ENCODE measurements at places on chromosomes 2 and 18.

DNA sequence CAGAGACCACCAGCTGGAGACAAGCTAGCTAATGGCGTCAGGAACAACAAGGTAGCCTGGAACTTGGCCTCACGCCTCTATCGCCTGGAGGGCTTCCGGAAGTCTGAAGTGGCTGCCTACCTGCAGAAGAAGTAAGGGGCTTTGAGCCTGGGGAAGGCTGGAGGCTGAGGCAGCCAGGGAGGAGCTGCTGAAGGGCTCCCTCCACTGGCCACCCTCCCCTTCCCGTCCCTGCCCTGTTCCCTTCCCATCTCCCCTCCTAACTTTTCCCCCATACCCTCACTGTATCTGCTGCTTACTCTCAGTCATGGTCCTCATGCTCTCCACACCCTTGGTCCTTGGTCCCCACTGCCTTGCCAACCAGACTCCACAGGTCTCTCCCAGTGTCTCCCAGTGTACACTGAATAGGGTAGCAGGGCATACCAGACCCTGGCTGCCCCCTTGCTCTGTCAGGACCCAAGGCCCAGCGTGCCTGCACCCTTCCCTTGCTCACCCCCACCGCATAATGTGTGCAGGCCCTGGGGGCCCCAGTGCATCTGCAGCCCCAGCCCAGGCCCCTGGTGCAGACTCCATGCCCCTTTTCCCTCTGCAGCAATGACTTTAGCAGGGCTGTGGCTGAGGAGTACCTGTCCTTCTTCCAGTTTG is 18.8 kb downstream of the PSD4 start:
- DNase-seq: no peak

DNA sequence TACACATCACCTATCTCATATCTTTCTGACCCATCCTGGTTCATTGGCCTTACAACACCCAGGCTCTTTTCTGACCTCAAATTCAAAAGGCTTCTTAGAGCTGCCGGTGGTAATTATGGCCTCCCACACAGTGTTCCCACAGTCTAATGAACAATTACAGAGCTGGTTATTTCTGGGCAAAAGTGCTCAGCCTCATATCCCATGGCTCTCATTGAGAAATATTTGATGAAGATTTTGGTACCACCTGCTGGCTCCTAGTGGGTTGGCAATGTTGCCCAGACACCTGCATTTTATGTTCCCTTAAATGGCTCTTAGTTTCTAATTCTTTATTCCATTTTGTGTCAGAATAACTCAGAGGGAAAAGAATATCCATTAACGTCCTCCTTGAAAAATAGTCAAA is 20.1 kb upstream of the SCYGR2 start:
- DNase-seq: no peak

DNA sequence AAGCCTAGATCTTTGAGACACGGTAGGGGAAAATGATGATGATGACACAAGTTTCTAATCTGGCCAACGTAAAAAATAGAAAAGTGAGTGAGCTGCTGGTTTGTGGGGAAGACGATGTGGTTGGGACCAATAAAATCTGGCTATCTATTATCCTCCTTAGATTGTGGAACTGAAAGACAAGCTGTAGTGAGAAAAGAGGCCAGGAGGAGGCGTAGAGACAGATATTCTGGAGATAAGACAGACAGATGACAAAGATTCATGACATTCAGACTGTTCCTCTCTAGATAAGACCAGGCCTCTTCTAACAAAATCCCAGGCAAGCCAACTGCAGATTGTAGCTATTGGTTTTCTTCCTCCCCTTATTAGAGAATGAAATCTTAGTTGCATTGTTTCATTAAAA is 376.3 kb upstream of the UBE2E3 start:
- no peak for DNase-seq

GRCh38 chr2:231356466-231356844 is 39.1 kb upstream of the B3GNT7 start:
- DNase-seq: peak; percentile 45

DNA sequence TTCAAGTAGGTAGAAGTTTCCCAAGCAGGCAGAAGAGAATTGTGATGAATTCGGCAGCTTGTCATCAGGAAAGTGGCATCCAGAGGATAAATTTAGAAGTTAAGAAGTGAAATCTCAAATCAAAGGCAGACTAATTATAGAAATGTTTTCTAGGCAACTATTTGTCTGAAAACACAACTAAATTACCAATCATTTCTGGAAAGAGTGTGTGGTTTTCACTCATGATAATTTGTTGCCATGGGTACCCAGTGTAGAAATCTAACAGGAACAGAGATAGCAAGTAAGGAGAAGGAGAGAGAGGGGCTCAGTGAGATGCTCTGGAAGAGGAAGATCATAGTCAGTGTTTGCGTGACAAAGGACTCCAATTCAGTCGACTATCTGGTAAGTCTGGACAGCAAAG is 208.1 kb downstream of the NCKAP5 start:
- no peak for DNase-seq

- no peak for DNase-seq
Observed at GRCh38 chr2:106053116-106053515, 141.0 kb downstream of the UXS1 start.

GRCh38 chr2:84999553-84999955 is 28.6 kb downstream of the KCMF1 start:
- no peak for DNase-seq

DNA sequence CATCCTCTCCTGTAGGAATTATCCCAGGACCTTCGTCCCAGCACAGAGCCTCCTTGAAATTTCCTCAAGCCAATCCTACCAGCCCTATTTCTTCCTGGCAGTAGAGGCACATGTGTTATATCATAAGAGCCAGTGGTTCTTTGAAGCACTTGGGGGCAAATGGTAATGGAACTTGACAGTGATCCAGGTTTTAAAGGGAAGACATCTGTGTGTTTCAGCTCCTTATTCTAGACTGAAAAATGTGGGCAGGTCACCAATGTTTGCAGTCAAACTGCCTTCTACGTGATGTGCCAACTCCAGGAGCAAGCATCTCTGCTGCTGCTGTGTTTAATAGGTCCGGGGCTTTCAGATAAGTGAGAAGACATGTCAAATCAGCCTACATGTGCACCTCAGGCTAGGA is 157.1 kb downstream of the GALNT14 start:
- DNase-seq: no peak

DNA sequence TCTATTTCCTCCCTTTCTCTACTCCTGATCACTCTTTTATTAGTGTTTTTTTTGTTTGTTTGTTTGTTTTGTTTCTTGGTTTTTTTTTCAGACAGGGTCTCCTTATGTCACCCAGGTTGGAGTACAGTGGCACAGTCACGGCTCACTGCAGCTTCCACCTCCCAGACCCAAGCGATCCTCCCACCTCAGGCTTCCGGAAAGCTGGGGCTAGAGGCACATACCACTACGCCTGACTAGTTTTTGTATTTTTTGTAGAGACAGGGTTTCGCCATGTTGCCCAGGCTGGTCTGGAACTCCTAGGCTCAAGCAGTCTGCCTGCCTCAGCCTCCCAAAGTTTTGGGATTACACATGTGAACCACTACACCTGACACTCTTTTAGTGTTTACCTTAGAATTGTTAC is 122.3 kb downstream of the ATL2 start:
- no peak for DNase-seq

DNA sequence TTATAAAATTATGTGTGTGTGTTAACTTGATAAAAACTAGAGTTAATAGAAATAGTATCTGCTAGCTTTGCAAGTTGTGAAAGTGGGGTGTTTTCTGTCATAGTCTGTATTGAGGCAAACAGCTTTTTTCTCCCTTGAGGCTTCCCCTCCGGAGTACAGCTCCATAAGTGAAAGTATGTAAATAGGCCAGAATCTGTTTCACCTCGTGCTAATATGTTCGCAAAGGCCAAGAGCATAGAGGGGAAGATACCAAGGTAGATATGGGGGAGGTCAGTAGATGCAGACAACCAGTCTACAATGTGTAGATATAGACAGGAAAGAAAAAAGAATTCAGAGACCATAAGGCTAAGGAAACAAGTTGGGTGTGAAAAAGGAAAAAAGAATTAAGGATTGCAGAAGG is 72.9 kb downstream of the PTRHD1 start:
- no peak for DNase-seq

DNA sequence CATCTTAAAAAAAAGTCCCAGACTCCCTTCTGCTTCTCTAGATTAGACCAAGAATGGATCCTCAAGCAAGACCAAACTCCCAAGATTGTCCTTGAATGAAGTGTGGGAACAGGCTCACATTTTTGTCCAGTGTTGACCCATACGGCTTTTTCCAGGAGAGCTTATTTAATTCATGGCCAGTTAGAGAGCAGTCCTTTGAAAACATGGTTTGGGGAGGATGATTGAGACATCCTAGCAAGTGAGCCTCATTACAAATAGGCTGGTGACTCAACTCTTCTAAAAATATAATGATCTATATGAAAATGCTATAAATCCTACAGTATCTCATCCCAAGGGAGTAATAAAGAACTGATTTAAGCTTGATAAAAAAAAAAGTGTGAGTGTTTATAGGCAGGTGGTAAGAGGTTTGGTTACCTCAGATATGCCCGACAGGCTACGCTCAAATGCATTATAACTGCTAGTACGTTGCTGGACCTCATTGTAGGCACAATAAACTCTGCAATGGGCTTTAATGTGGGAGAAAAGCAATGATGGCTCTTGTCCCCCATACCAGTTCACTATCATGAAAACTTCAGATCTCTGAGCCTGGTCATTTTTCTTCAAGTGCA is 17.0 kb downstream of the ANKRD29 start:
- DNase-seq: no peak

DNA sequence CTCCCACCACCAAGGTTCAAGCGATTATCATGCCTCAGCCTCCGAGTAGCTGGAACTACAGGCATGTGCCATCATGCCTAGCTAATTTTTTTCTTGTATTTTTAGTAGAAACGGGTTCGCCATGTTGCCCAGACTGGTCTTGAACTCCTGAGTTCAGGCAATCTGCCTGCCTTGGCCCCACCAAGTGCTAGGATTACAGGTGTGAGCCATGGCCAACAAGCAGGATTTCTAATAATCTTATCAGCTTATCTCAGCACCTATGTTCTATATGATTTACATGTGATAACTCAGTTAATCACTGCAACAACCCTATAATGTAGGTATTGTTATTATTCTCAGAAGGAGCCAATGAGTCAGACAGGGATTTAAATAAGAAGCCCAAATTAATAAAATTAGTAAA is 80.3 kb downstream of the GORASP2 start:
- DNase-seq: no peak

- no peak for DNase-seq
Observed at GRCh38 chr18:34957119-34957863, 83.9 kb upstream of the MAPRE2 start.

DNA sequence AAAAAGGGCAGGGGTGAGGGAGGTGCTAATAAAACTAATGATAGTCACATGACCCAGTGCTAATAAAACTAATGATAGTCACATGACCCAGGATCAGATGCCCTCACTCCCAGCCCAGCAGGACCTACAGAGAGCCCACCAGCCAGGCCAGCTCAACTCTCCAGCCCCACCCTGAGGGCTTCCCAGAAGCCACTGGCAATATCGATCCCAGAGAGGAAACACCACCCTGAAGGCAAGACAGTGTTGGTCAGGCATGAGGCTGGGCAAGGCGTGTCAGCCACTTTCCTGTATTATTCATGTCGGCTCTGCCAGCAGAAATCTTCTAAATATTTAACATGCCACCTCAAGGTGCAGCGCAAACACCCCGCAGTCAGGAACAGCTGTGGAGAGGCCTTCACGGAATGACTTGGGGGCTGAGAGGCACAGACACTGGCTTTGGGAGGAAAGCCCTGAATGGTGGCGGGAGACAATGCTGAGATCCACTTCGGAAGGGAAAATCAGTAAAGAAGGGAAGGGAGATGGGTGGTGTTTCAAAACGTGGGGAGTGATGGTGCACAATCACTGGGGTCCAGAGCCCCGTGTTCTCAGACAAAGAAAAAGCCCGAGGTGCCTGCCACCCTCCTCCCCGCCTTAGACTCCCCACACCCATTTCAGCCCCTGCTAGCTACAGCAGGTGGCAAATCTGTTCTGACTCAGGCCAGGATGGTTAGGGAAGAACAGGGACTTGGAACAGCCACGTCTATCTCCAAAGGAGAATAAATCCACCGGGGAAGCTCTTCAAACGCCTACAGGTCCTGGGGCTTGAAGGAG is 1.4 kb downstream of the REEP1 start:
- DNase-seq: no peak

- DNase-seq: no peak
Observed at GRCh38 chr18:49886891-49887764, 73.8 kb upstream of the ACAA2 start.

GRCh38 chr2:197092431-197092830 is 165.9 kb upstream of the PGAP1 start:
- peak; percentile 78 for DNase-seq

DNA sequence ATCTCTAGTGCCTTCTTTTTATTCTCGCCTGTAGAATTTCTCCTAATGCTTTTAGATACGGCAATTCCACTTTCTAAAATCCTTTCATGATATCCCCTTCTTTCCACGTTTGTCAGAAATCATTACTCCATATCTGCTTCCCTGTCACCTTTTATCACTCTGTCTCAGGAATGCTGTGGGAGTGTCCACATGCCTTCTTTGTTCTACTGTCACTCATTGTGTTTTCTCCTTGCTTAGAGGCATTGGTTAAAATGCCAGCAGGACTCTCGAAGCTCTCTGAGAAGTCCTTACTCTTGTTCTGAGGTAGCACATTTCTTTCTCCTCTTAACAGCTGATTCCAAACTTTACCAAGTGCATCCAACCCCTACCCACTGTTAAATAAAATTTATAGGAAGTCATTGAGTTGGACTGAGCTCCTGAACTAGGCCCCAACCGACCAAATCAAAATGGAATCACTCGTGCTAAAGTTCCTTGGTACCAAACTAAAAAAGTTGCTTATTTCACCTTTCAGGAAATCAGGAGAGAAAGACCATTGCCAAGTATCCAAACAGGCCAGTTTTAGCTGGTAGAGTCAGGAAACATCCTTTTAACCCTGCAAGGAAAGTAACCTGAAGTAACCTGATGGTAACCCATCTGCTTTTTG is 10.6 kb upstream of the GALNT5 start:
- DNase-seq: no peak

DNA sequence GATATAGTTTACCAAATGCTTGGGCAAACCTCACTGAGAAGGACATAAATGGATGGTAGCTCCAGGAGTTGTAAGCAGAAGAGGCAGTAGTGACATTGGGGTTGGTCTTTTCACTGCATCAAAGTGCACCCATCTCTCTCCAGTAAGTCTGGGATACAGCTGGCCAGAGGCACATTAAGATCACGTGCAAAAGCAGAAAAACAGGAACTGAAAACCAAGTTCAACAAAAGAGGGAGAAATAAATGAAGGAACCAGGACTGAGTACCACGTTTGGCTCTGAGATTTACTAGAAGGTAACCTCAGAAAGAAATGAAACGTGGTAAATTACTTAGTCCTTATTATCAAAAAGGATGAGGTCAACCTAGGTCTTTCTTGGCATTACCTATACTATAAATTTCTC is 259.2 kb downstream of the OSR1 start:
- no peak for DNase-seq

Data from urinary bladder (tissue), 4 donors.